ENCODE measurements at places on chromosomes 3 and 15.

DNA sequence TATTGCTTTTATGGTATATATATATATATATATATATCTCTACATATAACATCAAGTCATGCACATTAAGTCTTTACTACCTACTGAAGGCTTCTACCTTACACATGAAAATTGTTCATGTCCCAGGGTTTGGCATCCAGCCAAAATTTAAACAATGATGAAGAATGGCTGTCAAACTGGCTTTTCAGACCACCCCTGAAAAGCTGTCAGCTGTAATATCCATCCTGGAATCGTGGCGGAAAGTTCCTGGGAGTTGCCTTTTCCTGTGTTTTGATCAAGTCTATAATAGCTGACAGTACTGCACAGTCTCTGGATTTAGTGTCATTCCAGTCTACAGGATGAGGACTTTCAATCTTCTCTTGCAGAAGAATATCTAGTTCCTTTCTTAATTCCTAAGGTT is 48.3 kb downstream of the DHX36 start:
- no peak for DNase-seq

DNA sequence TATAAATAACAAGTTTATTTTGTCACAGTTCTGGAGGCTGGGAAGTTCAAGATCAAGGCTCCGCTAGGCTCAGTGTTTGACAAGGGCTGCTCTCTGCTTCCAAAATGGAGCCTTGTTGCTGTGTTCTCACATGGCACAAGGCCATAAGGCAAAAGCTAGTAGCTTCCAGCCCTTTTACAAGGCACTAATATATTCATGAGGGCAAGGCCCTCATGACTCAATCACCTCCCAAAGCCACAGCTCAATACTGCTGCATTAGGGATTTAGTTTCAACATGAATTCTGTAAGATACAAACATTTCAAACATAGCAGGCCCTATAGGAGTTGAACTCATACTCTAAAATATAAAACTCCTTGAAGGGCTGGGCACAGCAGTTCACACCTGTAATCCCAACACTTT is 30.2 kb downstream of the ZBTB11 start:
- no peak for DNase-seq

- DNase-seq, result no peak
Measured at GRCh38 chr3:102599819-102600576, 165.2 kb downstream of the ZPLD1 start.

GRCh38 chr3:22377421-22377820 is 626.4 kb upstream of the ZNF385D start:
- DNase-seq, result no peak

GRCh38 chr15:76285241-76285825 is 25.9 kb downstream of the ETFA start:
- peak; percentile 9 for DNase-seq

DNA sequence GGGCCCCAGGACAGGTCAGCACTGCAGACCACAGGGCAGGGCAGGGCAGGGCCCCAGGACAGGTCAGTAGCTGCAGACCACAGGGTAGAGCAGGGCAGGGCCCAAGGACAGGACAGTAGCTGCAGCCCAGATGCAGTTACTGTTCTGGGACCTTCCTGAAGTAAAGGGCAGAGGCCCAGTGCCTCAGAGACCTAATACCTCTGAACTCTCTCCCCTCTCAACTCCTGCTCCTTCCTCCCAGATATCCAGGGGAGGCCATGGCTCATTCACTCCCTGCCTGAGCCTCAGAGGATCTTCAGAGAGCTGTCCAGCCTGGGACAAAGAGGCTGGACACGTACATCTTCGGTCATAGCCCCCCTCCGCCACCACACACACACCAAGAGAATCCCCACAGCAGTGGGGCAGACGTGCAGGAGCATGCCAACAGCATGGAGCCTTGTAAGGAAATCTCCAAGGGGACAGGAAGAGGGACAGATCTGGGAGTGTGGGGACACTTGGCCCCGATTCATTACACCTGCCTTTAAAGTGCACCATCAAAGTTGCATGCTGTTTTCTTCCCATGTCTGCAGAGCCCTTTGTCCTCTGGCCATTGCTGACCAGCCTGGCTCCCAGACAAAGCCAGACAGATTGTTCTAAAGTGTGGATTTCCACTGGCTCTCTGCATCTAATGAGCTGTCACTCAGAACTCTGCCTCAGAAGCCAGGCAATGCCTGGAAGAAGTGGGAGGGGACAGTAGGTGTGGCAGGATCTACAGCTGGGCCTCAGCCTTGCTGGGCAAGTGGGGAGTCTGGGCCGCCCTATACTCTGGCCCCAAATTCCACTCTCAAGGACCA is 24.2 kb upstream of the BUB1B start:
- DNase-seq, result no peak

GRCh38 chr3:16140116-16140893 is 34.2 kb upstream of the GALNT15 start:
- no peak for DNase-seq

GRCh38 chr3:151638555-151639417 is 94.9 kb upstream of the AADACL2 start:
- no peak for DNase-seq

GRCh38 chr15:101191242-101191641 is 60.6 kb downstream of the CHSY1 start:
- DNase-seq, result no peak

- no peak for DNase-seq
Measured at GRCh38 chr3:114846779-114847178, 300.3 kb downstream of the ZBTB20 start.

DNA sequence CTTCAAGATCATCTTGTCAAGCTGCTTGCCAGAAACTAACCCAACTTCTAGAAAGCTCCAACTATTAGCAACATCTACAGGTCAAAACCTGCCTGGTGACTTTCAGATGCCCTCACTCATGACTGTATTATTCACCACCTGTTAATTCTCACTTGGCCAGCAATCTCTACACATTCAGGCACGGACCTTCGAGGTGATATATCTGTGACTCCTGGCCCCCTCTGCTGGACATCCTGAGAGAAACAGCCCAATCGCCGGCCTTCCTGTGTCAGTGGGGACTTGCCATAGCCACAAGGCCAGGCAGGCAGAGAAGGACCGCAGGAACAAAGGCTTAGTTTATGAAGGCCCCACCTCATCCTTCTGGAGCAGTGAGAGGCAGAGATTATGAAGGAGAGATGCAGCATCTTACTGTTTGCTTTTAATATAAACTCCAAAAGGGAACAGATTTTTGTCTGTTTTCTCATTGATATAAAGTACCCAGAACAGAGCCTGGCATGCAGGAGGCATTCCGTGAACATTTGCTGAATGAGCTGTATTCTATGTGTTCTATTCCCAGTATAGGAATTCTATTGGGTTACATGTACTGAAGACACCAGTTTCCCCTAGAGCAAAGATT is 24.4 kb upstream of the OCA2 start:
- peak; percentile 28 for DNase-seq

DNA sequence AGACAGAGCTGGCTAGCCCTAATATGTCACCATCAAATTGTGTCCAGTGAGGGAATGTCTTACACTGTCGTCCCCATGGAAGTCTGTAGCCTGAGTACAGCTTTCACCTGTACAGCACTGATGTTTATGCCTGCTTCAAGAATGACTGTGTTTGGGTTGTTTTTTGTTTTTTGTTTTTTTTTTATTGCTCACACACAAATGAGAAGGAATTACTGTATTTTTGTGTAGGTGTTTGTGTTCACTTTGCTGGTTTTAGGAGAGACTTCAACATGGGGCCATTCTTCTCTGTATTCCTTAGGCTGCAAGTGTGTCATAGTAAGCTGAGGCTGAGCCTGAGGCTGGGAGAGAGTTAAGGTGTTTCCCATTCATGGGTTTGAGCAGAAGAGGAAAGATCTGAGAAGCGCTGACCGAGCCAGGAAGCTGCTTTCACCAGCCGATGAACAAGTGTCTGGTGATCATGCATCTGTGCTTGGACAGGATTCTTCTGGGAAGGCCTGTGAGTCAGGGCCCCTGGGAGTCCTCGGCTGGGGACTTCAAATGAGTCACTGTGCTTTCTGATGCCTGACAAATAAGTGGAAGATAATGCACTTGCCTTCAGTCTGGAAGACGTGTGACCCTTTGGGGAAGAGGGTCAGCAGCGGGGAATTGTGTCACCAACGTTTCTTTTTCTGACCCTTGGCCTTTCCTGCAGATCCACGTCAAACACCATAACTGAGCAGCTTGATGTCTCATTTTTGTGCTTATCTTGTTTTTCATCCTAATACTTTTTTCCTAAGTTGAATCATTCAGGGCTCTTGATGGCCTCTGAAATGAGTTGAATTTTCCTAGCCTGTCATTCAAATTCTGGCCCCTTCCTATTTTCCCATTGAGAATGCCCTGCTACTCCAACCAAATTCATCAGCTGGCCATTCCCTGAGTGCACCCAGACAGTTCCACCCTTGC is 36.7 kb upstream of the ZBTB38 start:
- DNase-seq, result no peak

GRCh38 chr3:51860703-51861665 is at the start of gene IQCF2:
TSS of gene IQCF2 (plus strand) at chr3:51861615. CDS start at chr3:51861667, 52 bp downstream.
- DNase-seq, result no peak

All from CD4-positive, alpha-beta T cell treated with Interleukin-6 at 100 ng/mL for 8 hours (primary cell).